ENCODE measurements at places on chromosomes 5 and 9. TPM values are rescaled to one million over a fixed set of nuclear protein-coding genes. Genes with fewer than 3 reads are reported as not detected.

- no peak for DNase-seq
These were observed 38.0 kb downstream of the TMEM161B start for GRCh38 chr5:88230546-88231066.

DNA sequence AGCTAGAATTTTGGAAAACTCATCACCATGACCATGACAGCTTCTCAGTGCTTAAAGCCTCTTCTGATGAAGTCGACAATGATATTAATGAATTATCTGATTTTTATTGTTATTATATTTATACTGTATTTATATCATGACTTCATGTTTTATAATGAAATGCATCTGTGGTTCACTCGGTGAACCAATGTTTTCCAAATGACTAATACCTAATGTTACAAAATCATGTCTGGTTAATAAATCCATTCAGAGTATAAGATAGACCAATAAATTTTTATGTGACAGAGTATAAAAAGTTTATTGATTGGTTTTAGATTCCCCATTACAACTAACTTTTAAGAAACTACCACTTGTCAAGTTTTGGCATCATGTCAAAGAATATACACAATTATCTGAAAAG, 416.5 kb downstream of the MLLT3 start:
- DNase-seq: no peak

DNA sequence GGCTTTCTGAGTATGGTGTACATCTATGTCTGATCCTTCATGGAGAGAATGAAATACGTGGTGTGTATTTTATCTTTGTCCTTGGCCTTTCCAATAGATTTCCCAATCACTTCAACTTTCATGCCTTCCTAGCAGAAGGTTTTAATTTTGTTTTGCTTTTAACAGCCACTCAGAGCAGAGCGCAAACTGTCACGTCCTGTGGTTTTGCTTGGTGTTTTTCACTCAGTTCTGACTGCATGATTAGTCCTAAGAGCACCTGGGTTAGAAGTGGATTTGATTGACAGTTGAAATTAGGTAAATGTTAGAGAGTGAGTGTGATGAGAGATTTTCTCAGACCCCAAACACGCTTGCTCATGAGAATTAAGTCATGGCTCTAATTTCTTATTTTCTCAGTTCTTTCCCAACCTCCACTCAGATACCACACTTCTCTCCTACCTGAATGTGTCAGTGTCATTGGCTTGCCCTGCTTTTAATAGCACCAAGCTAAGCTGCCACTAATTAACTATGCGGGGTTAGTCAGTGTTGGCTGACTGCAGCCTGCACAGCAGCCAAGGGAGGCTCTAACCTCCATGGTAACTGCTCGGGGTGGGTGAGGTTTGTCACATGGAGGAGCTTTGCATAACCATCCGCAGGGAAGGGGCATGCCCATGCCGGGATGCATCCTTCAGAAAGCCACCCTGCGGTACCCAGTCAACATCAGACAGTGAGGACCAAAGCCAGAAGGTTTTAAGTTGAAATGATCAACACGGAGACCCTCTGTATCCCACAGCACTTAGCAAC, 173.4 kb downstream of the NR3C1 start:
- peak; percentile 47 for DNase-seq

- DNase-seq: peak; percentile 42
These were observed 51.5 kb upstream of the MAP3K1 start for GRCh38 chr5:56763711-56764466.

DNA sequence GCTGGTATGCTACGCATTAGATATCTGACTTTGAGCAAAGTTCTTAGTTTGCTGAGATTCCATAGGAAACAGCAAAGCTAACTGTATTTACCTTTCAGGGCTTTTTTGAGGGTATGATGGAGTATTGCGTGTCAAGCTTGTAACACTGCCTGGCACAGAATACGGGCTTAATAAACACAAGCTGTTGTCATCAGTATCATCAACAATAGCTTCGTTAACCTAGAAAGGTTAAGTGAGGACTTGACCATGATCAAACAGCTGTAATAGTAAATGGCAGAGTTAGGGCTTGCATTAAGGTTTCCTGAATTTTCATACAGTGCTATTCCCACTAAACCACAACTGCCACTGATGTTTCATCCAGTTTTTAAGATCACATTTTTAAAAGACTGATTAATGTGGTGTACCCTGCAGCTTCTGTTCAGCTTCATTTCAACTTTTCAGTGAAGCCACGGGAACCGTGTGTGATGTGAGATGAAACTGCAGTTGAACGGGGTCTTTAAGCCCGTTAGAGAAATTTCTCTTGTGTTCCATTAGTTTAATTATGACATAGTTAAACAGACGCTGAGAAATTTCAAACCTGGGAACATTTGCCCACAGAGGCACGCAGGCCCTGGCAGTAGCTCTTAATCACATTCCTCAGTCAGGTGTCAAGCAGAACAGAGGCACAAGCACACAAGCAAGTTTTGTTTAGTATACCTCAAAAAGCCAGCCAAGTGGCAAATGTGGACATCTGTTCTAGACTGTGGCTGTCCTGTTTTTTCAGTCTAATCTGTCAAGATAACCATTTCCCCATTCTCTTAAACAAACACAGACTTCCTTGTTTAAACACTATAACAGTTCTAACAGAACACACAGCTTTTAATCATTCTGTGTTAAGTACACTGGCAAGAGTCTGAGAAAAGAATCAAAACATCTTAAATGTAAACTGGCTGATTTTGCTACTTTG, 147.1 kb downstream of the ZNF608 start:
- DNase-seq: peak; percentile 6

PCDHB4 gene
- polyA plus RNA-seq: 0.02 TPM

Measured in BJ (cell line).